ENCODE measurements at places on chromosomes 2 and 18.

DNA sequence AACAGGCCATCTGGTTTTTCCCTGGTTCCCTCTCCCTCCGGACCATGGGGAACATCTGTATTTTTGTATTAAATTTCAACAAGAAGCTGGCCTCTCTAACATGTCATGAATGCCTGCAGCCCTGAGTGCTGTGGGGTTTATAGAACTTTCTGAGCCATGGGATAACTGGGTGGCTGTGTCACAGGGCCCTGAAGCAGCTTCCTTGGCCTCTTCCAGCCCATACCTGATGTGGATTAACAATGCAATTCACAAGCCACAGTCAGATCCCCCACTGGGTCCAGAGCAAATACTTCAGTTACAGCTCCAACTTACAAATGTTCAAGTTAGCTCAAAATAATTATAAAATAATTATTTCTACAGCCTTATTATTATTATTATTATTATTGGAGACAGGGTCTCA lies 307.8 kb upstream of the CELF4 start:
- DNase-seq: no peak

DNA sequence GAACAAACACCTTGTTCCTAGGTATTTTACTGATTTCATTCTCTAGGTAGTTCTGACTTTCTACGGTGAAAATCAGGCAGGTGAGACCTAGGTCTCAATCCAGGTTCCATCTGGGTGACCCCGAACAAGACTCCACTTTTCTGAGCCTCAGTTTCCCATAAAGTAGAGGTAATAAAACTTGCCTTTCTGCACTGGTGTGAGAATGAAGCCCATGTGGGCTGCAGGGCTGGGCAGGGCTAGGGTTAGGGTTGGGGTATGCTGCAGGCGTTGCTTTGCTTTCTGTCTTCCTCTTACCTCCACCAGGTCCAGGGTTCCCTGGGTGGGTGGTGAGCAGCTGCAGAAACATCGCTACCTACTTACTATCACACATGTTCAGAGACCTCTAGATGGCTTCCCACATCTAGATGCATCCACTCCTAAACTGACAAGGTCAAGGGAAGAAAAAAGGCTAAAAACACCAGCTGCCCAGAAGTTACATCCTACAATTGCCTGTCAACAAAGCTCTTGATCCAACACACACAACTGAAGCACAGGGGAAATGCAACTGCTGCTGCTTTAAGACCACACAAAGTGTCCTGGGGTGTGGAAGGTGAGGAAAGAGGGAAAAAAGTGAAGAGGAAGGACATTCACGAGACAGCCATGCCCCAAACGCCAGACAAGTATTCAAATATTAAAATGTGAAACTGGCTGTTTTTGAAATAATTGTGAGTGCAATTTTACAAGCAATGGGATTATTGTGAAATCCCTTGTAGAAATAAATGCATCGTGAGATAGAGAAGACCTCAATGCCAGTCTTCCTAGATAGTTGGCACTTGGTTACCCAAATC lies 23.5 kb downstream of the MBP start:
- DNase-seq: no peak

DNA sequence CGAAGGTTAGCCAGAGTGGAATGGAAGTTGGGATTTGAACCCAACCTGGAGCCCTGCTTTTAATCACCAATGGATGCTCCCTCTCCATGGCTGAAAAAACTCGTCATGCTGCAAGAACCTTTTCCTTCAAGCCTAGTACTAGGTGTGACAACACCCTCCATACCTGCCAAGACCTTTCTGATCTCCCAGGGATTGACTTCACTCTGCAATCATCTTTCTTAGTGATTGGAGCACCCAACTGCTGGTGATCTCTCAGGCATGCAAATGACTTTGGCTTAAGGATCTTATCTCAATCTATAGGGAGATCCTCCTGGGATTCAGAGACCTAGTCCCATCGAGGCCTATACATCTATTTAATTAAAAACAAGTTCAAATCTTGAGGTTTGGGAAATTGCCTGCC lies 23.5 kb upstream of the ITGB6 start:
- no peak for DNase-seq

GRCh38 chr2:204748286-204748685 lies 203.0 kb downstream of the PARD3B start:
- no peak for DNase-seq

- no peak for DNase-seq
Observed at GRCh38 chr2:104430359-104430740, 423.6 kb upstream of the POU3F3 start.

GRCh38 chr2:69683170-69683971 lies 39.8 kb upstream of the AAK1 start:
- DNase-seq: no peak

- no peak for DNase-seq
Observed at GRCh38 chr2:108542071-108542470, 7.8 kb downstream of the LIMS1 start.

DNA sequence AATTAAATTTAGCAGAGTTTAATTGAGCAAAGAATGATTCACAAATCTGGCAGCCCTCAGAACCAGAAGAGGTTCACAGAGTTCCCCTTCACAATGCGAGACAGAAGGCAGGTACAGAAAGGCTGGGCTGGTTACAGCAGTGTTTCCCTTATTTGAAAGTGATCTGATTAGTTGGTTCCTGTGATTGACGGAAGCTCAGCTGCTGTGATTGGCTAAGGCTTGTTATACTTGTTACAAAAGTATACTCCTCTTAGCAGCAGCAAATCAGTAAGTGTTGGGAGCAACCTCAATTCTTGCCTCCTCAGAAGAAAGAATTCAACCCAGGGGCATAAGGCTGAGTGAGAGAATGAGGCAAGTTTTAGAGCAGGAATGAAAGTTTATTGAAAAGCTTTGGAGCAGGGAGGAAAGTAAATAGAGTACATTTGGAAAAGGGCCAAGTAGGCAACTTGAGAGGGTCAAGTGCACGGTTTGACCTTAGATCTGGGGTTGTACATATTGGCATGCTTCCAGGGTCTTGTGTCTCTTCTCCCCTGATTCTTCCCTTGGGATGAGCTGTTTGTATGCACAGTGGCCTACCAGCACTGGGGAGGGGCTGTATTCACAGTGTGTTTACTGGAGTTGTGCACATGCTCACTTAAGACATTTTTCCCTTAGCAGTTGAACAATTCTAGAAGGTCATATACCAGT lies 431.8 kb upstream of the RAB12 start:
- DNase-seq: no peak

- DNase-seq: no peak
Observed at GRCh38 chr18:78992041-78993011, 12.7 kb downstream of the SALL3 start.

DNA sequence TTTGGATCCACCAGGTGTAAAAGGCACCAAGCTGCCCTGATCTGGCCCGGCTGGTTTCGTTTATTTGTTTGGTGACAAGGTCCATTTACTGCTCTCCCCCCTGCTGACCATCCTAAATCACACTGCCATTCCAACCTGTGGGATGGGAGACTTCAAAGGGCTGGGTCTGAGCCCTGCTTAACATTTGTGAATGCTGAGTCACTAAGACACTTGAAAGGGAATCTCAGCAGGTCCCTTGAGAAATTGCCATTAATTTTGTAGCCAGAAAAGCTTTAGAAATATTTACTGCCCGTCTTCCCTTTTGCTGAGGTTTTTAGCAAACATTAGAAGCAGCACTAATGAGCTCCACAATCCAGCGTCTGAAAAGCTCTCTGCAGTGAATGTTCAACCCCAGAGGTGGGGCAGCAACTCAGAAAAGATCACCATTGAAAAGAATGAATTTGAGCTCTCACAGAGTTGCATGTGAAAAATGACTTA lies 133.8 kb downstream of the ARL4C start:
- DNase-seq: no peak

GRCh38 chr18:43876286-43876685 lies 599.0 kb upstream of the SYT4 start:
- DNase-seq: no peak
